ENCODE measurements at places on chromosomes 2 and 18. TPM values are rescaled to one million over a fixed set of nuclear protein-coding genes. Genes with fewer than 3 reads are reported as not detected.

The SLC16A14 gene
- total RNA-seq = 9.1 TPM

The TMEM178A gene
- 9.3 TPM for total RNA-seq

DNA sequence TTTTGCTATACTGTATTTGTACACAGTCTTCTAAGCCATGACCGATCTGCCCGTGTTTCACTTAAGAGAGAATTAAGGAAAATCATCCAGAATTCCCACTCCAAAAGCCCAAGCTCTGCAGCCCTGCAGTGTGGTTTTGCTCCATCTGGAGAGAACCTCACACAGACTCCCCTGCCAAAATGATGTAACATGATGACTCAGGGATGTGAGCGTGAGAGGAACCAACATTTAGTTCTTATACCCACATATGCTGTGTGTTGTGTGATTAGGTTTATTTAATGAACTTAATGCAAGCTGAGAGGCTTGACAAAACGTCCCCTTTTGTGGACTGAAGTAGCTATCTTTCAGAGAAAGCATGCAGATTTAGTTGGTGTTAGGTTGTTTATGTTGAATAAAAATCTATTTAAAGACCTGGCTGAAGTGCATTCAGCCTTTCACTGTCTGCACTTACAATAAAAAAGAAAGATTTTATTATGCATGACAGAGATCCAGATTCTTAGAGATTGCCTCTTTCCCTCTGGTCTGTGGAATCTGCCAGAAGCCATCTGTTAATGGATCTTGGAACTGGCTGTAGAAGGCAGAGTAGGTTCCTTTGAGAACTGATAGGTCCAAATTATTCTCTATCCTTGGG lies 6.3 kb downstream of the RAB12 start:
- H3K4me1 ChIP-seq = peaks cover 50% of the 10 kb centered on the region
- H3K27me3 ChIP-seq = no peaks in the 10 kb centered on the region
- H3K36me3 ChIP-seq = peaks cover 16% of the 10 kb centered on the region

The CFAP65 gene
- 2.1 TPM for total RNA-seq

- peak overlapping the region; percentile 99 for H3K4me3 ChIP-seq
- H3K4me1 ChIP-seq = peaks cover 23% of the 10 kb centered on the region
- H3K27ac ChIP-seq = peak overlapping the region; percentile 90
- no peak for DNase-seq
Measured at GRCh38 chr2:60552851-60553494, 481 bp downstream of the BCL11A start.

DNA sequence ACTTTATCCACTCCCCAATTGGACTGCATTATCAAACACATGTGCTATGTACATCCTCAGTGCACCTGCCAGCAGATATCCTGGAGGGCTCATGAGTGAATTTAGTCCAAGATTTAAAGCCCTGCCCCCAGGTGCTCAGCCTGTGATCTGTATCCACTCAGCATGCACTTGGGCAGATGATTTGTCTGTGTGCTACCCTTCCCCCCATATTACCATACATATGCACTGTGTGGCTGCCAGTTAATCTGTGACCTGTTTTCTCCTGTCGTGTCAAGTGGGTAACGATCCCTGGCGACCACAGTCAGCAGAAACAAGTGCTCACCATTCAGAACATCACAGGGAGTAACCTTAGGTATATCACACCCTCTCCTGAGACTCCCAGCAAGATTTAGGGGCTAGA lies 10.2 kb downstream of the NAGK start:
- H3K36me3 ChIP-seq = peaks cover 22% of the 10 kb centered on the region
- DNase-seq = no peak
- no peak overlapping the region for H3K27ac ChIP-seq
- no peak overlapping the region for H3K4me3 ChIP-seq

DNA sequence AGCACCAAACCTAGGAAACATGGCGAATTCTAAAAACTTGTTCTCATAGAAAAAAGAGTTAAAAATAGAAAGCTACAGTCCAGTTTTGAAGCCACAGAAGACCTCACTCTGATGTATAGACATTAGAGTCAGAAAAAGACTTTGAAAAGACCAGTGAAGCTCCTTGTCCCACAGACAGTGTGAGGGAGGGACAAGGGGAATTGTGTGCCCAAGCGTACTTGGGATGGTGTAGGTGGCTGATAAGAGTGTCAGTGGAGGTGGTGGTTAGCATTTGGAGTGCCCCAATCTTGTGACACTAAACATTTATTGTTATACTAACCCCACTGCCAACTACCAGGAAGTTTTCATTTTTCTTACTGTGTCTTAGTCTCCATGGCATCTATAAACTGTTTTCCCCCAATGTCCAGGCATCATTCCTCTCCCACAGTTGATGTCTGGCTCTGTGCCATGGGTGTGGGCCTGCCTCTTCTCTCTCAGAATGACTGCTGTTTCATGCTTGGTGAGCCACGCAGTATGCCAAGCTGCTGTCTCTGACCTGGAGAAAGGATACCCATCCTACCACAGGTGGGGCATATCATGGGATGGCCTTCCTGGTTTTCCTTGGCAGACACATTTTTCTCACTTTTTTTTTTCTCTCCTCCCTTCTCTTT lies 161.4 kb downstream of the RPIA start:
- H3K4me3 ChIP-seq = no peak overlapping the region
- H3K4me1 ChIP-seq = peaks cover 7% of the 10 kb centered on the region
- H3K27ac ChIP-seq = no peak overlapping the region
- DNase-seq = no peak

The MYCN gene
- total RNA-seq = 24.6 TPM

DNA sequence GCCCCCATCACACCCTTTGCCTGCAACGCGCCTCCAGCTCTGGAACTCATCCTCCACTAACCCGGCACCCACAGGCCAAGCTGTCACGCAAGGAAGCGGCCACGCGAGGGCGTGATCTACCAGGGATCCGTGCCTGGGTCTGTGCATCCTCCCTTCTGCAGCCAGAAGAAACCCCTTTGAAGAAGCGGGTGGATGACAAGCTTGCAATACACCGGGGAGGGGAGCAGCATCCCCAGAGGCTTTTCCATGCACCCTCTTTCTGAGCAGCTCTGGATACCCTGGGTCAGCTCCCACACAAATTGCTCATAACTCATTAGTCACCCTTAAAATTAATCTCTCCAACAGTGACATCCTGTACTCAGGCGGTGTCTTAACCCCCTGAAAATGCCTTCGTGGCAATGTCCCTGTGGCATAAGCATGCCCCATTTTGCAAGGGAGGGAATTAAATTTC lies 47.6 kb downstream of the PDCL3 start:
- H3K4me3 ChIP-seq = no peak overlapping the region
- no peaks in the 10 kb centered on the region for H3K36me3 ChIP-seq
- peak; percentile 80 for DNase-seq
- H3K27me3 ChIP-seq = peaks cover 2% of the 10 kb centered on the region
- peaks cover 5% of the 10 kb centered on the region for H3K4me1 ChIP-seq

DNA sequence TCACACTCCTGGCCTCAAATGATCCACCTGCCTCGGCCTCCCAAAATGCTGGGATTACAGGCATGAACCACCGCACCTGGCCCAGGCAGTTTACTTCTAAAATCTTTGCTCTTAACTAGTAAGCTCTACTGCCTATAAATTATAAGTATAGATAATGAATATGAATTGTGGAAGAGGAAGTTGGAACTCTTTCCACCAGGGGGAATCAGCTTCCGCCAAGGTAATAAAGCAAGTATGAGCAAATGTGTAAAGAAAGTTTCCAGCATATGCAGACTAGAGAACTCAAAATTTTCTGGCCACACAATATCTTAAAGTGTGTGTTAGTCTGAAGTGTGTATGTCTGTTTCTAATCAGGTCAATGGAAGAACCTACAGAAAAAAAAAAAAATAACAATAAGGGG lies 68.1 kb downstream of the RMDN2 start:
- H3K4me1 ChIP-seq = peaks cover 6% of the 10 kb centered on the region
- H3K4me3 ChIP-seq = no peak overlapping the region
- H3K36me3 ChIP-seq = peaks cover 3% of the 10 kb centered on the region
- H3K27ac ChIP-seq = no peak overlapping the region

GRCh38 chr2:557635-558301 lies 119.4 kb downstream of the TMEM18 start:
- peaks cover 14% of the 10 kb centered on the region for H3K27me3 ChIP-seq
- no peak overlapping the region for H3K27ac ChIP-seq
- H3K36me3 ChIP-seq = no peaks in the 10 kb centered on the region
- no peak for DNase-seq
- H3K4me1 ChIP-seq = peaks cover 12% of the 10 kb centered on the region
- H3K4me3 ChIP-seq = no peak overlapping the region

GRCh38 chr2:64819774-64820688 lies 166.3 kb upstream of the SERTAD2 start:
- no peaks in the 10 kb centered on the region for H3K36me3 ChIP-seq
- no peak for DNase-seq
- peaks cover 25% of the 10 kb centered on the region for H3K4me1 ChIP-seq
- no peaks in the 10 kb centered on the region for H3K27me3 ChIP-seq

The ASB18 gene
- not detected for total RNA-seq

The CDH19 gene
- total RNA-seq = 0.05 TPM

DNA sequence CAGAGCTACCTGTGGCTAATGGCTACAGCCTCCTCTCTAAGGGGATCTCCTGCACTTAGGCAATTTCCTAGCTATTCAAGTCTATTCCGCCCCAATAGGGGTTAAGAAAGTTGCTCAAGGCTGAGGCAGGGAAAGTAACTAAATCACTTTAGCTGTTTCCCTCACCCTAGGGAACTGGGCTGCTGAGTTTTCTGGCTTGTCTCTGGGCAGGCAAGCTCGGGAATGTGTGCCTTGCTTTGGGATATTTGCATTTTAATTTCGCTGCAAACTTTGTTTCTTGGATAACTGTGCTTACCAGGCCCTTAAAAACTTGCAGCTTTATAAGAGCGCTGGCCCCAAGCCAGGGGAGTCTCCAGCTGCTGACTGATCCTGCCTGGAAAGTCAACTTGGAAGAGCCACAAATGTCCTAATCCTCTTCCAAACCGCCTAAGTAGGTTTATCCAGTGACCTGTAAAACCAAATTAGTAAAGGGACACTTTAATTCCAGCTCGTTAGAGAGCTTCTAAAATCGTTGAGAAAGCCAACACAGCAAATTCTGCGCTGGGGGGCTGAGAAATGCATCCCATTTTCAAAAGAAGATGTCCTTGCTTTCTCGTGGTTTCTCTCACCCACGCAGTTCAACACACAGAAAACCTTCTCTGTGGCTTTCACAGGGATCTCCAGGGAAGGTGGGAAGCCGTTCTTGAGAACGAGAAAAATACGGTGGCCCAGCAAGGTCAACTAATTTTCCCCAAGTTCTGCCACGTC lies 59.5 kb upstream of the SP3 start:
- peak overlapping the region; percentile 77 for H3K27ac ChIP-seq
- no peaks in the 10 kb centered on the region for H3K27me3 ChIP-seq
- H3K4me1 ChIP-seq = peaks cover 22% of the 10 kb centered on the region

GRCh38 chr2:61182059-61182383 lies 20.0 kb downstream of the C2orf74 start:
- H3K36me3 ChIP-seq = peaks cover 55% of the 10 kb centered on the region
- H3K27ac ChIP-seq = no peak overlapping the region
- no peak for DNase-seq
- no peak overlapping the region for H3K4me3 ChIP-seq

- peaks cover 15% of the 10 kb centered on the region for H3K36me3 ChIP-seq
- H3K4me3 ChIP-seq = peak overlapping the region; percentile 98
- no peaks in the 10 kb centered on the region for H3K27me3 ChIP-seq
Measured at GRCh38 chr2:53784436-53784835, 2.3 kb downstream of the ASB3 start.

- H3K4me3 ChIP-seq = no peak overlapping the region
- no peaks in the 10 kb centered on the region for H3K4me1 ChIP-seq
- H3K27me3 ChIP-seq = no peaks in the 10 kb centered on the region
- DNase-seq = no peak
- H3K27ac ChIP-seq = no peak overlapping the region
Measured at GRCh38 chr2:135676031-135676430, 65.6 kb upstream of the UBXN4 start.
